ENCODE measurements at places on chromosomes 4 and X.

GRCh38 chr4:159016593-159017024, 86.3 kb upstream of the RAPGEF2 start:
- no peak for DNase-seq

- DNase-seq, result no peak
Observed at GRCh38 chrX:14698790-14699189, 169.5 kb downstream of the GLRA2 start.

- no peak for DNase-seq
Observed at GRCh38 chr4:154731756-154732155, 12.0 kb upstream of the LRAT start.

DNA sequence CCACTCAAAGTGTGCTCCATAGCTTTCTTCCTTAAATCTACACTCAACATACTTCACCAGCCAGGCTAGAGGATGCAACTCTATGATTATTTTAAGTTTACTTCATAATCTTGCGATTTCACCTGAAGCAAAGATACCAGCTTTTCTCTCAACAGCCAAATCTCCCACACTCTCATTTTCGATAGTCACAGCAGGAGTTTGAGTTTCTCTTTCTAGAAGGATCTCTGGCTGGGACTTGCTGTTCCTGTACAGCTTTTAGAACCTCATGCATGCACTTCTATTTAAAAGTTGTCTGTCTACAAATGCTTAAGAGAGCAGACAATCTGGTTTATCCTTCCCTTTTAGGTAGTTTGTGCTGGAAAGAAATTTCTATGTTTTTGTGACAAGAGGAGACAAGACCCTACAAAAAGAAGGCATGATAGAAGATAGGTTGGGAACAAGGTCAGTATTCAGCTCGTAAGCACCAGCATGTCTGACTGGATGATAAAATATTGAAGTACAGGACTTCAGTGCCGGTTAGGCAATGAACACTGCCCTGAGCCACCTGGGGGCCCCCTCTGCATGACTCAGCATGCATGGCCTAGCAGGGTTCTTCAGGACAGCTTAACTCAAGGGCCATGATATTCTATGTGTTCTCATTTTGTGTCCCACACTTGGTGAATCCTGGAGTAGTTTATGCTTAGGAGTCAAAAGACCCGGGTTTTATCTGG, 65.6 kb downstream of the ATXN3L start:
- no peak for DNase-seq
